ENCODE measurements at places on chromosomes 1 and 21.

DNA sequence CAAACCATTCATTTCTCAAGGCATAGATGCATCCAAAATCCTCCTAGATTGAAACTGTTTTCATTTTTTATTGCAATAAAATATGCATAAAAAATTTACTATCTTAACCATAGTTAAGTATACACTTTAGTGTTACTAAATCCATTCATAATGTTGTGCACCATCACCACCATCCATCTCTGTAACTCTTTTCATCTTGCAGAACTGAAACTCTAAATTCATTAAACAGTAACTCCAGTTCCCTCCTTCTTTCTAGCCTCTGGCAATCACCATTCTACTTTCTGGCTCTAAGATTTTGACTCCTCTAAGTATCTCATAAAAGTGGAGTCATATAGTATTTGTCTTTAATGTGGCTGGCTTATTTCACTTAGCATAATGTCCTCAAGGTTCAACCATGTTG is 236.8 kb downstream of the SMYD3 start:
- no peak for DNase-seq

DNA sequence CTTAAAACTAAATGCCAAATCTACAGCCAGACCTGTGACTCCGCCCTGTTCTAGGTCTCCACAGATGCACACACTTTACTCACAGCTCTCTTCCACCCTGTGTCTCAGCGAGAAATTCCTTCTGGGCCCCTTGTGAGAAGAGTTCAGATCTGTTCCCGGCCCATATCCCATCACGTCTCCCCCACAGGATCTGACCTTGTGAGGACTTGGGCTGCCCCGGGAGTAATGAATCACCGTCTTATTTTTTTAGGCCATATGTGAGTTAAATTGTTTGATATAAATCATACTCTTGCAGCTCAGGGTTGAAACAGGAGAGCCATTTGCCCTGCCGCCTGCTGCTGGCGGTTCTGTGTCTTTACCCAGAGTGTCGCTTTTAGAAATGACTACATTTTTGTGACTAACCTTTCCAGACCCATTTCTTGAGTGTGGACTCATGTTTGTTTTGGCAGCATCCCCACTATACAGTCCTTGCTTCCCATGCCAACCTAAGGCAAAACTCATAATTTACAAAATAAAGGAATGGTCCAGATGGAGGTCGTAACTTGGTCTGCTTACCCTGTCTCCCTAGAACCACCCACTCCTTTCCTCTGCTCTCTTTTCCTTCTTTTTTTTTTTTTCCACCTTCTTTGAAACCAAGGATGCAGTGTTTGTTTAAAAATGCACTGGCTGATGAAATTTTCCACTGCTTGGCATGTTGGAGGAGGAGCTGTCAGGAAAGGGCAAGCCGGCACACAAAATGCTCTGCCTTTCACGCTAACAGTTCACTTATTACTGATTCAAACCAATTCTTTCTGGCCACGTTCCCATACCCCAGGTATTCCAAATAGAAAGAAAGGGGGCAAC is 98.0 kb upstream of the C1orf105 start:
- no peak for DNase-seq

- DNase-seq, result no peak
Measured at GRCh38 chr1:210883821-210884220, 250.1 kb downstream of the KCNH1 start.

GRCh38 chr1:243487649-243488227 is 231.9 kb downstream of the SDCCAG8 start:
- DNase-seq, result no peak

GRCh38 chr1:41730806-41731205 is 187.9 kb downstream of the HIVEP3 start:
- DNase-seq, result no peak

DNA sequence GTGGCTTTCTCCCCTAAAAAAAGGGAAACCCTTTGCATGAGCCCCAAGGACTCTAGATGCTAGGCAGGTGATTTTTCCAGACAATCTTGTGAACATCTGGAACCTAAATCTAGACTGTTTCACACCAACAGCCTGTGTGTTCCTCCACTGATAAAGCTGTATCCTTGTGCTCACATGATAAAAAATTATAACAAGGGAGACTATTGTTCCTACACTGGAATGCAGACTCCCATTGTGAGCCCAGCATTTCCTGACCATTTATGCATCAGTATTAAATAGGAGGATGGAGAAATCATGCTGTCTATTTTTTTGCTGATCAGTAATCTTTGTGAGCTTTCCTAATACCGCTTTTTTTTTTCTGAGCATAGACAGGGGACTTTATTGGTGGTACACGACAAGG is 52.5 kb downstream of the ZNF697 start:
- no peak for DNase-seq

- no peak for DNase-seq
Measured at GRCh38 chr1:5947071-5947821, 45.0 kb downstream of the NPHP4 start.

DNA sequence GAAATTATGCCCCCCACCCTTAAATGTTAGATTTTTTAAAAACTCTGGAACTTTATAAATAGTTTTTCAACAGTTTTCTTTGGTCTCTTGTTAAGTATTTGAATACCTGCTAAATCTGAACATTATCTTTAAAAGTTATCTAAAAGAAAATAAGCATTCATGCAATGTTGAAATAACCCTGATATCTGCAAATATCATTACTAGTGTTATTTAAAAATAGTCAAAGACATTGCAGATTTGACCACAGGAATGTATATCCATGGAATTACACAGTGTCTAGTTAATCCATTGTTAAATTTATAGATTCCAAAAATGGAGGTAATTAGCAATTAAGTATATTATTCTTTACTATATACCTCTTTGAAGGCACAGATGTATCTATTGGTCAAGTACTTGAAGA is 42.0 kb downstream of the PRRX1 start:
- no peak for DNase-seq

DNA sequence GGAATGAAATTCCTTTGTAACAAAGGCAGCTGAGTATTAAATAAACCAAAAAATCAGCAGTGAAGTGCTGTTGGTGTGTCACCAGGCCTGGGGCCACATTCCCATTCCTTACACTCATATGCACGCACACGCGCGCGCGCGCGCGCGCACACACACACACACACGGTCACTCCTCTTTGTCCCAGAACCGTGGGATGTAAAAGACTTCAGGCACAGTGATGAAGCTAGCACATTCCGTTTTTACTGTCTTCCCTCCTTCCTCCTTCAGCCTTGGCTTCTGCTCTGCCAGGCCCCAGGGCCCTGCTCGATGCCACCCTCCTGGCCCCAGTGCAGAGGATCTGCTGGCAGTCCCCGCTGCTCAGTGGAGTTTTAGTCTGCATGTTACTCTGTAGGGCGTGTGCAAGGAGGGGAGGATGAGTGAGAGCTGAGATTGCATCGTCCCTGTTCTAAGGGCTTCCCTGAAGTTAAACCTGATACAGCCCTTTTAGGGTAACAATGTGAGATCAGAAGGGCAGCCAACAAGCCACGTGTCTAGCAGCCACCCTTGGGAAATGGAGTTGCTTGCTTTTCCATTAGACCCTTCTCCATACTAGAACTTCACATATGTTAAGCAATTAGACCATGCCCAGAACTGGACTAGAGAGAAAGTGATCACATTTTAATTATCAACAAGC is 71.7 kb upstream of the WDR26 start:
- DNase-seq, result no peak

- no peak for DNase-seq
Measured at GRCh38 chr1:65921446-65921845, 128.8 kb downstream of the PDE4B start.

GRCh38 chr21:43600642-43601402 is 58.5 kb downstream of the HSF2BP start:
- no peak for DNase-seq

GRCh38 chr1:97726386-97726785 is 194.4 kb downstream of the DPYD start:
- DNase-seq, result no peak

DNA sequence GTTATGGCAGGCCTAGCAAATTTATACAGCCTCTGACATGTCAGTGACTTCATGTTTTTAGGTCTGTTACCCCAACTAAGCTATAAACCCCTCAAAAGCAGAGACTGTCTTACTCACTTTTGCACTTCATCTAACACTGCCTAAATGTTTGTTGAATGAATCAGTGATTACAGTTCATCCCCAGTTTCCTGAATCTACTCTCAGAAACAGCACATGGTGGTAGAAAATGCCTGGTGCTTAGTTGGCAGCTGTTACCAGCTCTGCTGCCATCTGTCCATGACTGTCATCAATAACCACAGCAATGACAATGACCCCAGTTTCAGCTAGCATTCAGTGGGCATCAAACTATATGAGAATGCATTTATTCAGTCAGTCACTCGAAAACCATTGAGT is 110.5 kb upstream of the SERBP1 start:
- no peak for DNase-seq

GRCh38 chr1:87615491-87615890 is 286.8 kb downstream of the LMO4 start:
- DNase-seq, result no peak

DNA sequence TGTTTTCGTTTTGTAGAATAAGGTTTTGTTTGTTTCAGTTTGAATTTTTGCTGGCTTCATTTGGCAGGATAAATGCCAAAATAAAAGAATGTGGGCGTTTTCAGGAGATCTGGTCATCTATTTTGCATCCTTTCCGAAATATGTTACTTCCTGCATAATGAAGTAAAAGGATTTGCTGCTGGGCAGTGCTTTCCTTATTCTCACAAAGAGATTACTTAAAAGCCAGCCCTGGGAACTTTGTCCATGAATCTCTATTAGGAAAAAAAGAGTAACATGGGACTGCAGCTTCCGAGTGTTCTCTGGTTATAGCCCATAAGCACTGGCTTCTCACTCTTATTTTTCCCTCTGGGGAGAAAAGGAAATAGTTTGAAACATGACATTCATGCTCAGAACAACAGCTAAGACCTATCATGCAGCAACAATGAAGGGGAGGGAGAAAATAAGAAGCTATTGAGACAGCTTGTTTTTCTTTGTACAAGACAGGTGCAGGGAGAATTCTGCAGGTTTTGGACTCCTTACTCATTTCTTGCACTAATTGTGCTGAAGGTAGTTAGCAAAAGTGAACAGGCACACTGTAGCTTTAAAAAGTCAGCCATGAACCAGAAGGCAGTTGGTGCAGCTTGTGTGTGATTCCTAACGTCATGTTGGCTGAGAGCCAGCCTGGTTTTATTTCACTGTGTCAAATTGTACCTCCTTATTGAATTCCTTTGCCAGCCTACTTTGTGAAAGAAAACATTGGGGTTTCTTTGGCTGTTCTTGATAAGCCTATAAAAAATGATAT is at the start of gene SAMD13:
SAMD13 (plus strand) TSS at position 705 of the 781 bp plus-strand sequence. CDS start 1,527 bp downstream, outside the sequence.
- DNase-seq, result no peak

GRCh38 chr1:55582084-55582483 is 366.9 kb upstream of the USP24 start:
- no peak for DNase-seq

- no peak for DNase-seq
Measured at GRCh38 chr1:180265871-180266270, 35.8 kb downstream of the LHX4 start.

DNA sequence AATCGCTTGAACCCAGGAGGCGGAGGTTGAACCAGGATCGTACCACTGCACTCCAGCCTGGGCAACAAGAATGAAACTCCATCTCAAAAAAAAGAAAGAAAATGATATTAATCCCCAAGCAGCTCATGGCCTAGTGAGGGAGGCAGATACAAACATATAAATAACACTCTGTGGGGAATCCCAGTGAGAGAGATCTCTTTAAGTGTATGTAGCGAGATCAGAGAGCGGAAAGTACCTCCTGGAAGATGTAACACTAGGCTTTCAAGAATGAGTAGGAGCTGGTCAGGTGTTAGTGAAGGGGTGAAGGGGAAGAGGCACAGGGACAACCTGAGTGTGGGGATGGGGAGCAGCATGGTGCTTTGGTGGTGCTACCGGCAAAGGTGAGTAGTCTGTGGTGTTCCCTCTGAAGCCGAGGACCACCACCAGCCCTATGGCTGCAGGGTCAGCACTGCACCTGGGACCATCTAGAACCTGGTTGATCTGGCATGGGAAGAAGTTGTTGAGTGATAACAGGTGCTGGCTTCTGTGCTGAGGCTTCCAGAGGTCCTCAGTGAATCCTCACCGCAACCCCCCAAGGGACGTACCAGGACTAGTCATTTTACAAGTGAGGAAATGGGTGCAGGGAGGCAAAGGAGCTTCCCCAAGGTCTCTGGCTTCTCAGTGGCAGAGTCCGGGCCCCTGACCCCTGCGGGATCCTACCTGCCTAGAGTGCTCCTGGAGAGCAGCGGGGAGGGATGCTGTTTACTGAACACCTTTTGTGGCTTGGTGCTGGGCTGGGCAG is 367.6 kb upstream of the VAMP3 start:
- no peak for DNase-seq

GRCh38 chr1:168081373-168082007 is 55.2 kb downstream of the GPR161 start:
- DNase-seq, result no peak

DNA sequence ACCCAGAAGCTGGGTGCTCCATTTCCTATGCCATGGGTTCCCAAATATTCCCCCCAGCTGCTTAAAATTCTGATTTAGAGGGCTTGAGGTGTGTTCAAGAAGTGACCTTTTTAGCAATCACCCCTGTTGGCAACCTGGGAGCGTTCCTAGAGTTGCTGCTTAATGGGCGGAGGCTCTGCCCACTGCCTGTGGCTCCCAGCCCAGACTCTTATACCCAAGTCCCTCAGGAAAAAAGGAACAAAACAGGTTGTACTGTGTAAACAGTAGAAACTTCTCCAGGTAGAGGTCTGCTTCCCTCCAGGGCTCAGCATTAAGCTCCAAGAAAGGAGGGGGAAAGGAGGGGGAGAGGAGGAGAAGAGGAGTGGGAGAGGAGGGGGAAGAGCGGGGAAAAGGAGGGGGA is 14.6 kb upstream of the TENT5C start:
- no peak for DNase-seq

GRCh38 chr1:154434346-154435085 is 29.4 kb downstream of the IL6R start:
- no peak for DNase-seq

- no peak for DNase-seq
Measured at GRCh38 chr1:183989078-183989577, 48.4 kb downstream of the COLGALT2 start.

- no peak for DNase-seq
Measured at GRCh38 chr1:245969283-245969682, 537.8 kb downstream of the SMYD3 start.

GRCh38 chr1:40651138-40651857 is 14.2 kb downstream of the RIMS3 start:
- DNase-seq, result no peak

GRCh38 chr1:246790833-246791232 is 66.6 kb downstream of the SCCPDH start:
- no peak for DNase-seq

DNA sequence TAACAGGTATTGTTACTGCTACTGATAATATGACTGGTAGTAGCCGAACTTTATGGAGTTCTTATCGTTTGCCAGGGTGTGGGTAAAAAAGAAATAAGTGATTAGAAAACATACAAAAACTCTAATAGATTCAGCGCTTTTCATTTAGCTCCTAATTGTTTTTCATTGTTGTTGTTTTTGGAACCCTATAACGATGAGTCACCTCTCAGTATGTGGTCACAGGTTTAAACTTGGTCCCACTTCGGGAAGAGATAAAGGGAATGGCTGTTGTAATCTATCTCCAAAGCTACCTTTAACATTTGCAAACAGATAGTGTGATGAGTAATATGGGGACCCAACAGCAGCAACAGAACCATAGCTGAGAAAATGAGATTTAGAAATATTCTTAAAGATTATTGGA is 62.7 kb upstream of the BCL10 start:
- DNase-seq, result no peak

Data from stimulated activated CD8-positive, alpha-beta memory T cell treated with anti-CD3 and anti-CD28 coated beads, Interleukin-4, amount 100 ng/mL, for 1 hour (primary cell).